Metanephros (tissue), 2 donors: ENCODE measurements at places on chromosomes 12 and 14. TPM values are rescaled to one million over a fixed set of nuclear protein-coding genes. Genes with fewer than 3 reads are reported as not detected.

Gene GPX2
- total RNA-seq: 2.5 TPM

Gene LBHD2
- total RNA-seq: not detected

Gene RNASE4
- 13.5 TPM for total RNA-seq

Gene KIF21A
- total RNA-seq: 27.0 TPM
